ENCODE measurements at places on chromosomes 4 and X. TPM values are rescaled to one million over a fixed set of nuclear protein-coding genes. Genes with fewer than 3 reads are reported as not detected.

Gene L1CAM
- 68.8 TPM for total RNA-seq

DNA sequence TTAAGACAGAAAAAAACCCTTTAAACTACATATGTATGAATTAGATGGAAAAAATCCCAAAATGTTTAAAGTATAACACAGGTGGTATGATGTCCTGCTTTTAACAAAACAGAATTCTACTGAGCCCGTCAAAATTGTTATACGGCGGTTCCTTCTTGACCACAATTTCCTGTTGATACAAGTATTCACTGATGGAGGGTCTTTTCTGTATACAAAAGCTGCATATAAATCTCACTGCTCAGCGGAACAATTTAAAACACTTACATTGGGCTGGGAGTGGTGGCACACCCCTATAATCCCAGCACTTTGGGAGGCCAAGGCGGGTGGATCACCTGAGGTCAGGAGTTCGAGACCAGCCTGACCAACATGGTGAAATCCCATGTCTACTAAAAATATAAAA, 62.4 kb downstream of the RPS6KA3 start:
- no peaks in the 10 kb centered on the region for H3K36me3 ChIP-seq
- no peaks in the 10 kb centered on the region for H3K27me3 ChIP-seq
- DNase-seq: no peak
- H3K4me1 ChIP-seq: no peaks in the 10 kb centered on the region

DNA sequence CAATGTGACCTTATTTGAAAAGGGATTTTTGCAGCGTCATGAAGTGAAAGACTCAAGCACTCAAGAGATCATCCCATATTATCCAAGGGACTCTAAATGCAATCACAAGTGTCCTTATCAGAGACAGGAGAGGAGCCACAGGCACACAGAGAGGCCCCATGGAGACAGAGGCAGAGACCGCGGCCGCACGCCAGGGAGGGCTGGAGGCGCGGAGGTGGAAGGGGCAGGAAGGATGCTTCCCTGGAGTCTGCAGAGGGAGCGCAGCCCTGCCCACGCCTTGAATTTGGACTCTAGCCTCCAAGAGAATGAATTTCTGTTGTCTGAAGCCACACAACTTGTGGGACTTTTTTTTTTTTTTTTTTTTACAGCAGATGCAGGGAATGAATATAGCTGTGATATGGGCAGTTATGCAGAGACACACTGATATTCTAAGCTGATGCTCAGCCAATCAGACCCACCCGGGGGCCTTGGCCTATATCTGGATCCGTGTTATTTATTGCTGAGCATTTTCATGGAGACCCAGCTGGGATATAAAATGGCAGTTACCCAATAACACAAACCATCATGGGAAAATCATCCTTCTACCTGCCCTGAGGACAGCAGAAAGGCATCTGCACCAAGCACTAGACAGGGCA, 244.8 kb upstream of the PSAPL1 start:
- no peaks in the 10 kb centered on the region for H3K27me3 ChIP-seq
- no peaks in the 10 kb centered on the region for H3K4me1 ChIP-seq
- no peak overlapping the region for H3K4me3 ChIP-seq
- H3K27ac ChIP-seq: no peak overlapping the region
- no peak for DNase-seq

- no peaks in the 10 kb centered on the region for H3K4me1 ChIP-seq
- no peaks in the 10 kb centered on the region for H3K27me3 ChIP-seq
- peak overlapping the region; percentile 54 for H3K4me3 ChIP-seq
- DNase-seq: peak; percentile 53
Observed at GRCh38 chrX:40107291-40108161, 9.8 kb upstream of the BCOR start.

- no peaks in the 10 kb centered on the region for H3K27me3 ChIP-seq
- H3K4me3 ChIP-seq: no peak overlapping the region
- peak; percentile 59 for DNase-seq
- no peak overlapping the region for H3K27ac ChIP-seq
- H3K4me1 ChIP-seq: peaks cover 14% of the 10 kb centered on the region
Observed at GRCh38 chrX:97057349-97057909, 173.7 kb downstream of the RPA4 start.

Gene BEND2
- not detected for total RNA-seq

- H3K36me3 ChIP-seq: no peaks in the 10 kb centered on the region
- H3K27me3 ChIP-seq: no peaks in the 10 kb centered on the region
- H3K4me1 ChIP-seq: no peaks in the 10 kb centered on the region
- no peak overlapping the region for H3K27ac ChIP-seq
Observed at GRCh38 chr4:3406431-3406830, 35.3 kb upstream of the HGFAC start.

Gene SH2D1A
- not detected for total RNA-seq

GRCh38 chr4:156931267-156931666, 40.3 kb downstream of the PDGFC start:
- H3K27me3 ChIP-seq: no peaks in the 10 kb centered on the region
- peak overlapping the region; percentile 78 for H3K27ac ChIP-seq
- H3K36me3 ChIP-seq: no peaks in the 10 kb centered on the region
- H3K4me1 ChIP-seq: peaks cover 16% of the 10 kb centered on the region

DNA sequence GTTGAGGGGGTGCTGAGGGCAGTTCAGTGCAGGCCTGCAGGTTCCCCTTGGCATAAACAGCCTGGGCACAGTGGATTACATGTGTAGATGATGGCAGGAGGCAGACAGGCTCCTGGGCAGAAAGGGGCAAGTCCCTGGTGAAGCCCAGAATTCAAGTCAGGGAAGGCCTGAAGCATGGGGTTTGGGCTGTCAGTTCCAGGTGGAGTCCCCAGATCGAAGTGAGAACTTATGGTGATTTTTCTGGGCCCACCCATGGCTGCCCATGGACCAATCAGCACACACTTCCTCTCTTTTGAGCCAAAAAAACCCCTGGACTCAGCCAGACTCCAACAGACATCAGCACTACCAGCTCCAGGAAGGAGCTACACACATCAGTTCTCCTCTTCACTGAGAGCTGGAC, 529.1 kb downstream of the PPARGC1A start:
- H3K4me1 ChIP-seq: no peaks in the 10 kb centered on the region
- no peaks in the 10 kb centered on the region for H3K36me3 ChIP-seq
- H3K27ac ChIP-seq: no peak overlapping the region
- no peaks in the 10 kb centered on the region for H3K27me3 ChIP-seq

DNA sequence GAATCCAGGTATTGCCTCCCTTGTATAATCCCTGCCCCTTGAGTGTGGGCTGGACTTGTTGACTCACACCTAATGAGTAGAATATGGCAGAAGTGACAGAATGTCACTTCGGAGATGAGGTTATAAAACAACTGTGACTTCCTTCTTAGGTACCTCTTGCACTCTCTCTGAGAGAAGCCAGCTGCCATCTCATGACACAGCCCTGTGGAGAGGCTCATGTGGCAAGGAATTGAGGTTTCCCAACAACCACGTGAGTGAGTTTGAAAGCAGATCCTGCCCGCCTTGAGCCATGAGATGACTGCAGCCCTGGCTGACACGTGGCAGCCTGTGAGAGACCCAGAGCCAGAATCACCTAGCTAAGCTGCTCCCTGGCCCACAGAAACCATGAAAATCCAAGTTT, 13.5 kb downstream of the ASB11 start:
- no peak for DNase-seq
- no peak overlapping the region for H3K4me3 ChIP-seq
- H3K4me1 ChIP-seq: peaks cover 5% of the 10 kb centered on the region
- H3K27me3 ChIP-seq: no peaks in the 10 kb centered on the region
- H3K36me3 ChIP-seq: no peaks in the 10 kb centered on the region

Gene BMPR1B
- total RNA-seq: 3.2 TPM

- H3K27me3 ChIP-seq: no peaks in the 10 kb centered on the region
- no peak overlapping the region for H3K27ac ChIP-seq
- H3K4me3 ChIP-seq: no peak overlapping the region
- peak; percentile 21 for DNase-seq
Observed at GRCh38 chrX:132292793-132293192, 73.5 kb upstream of the RAP2C start.

Gene CTAG1B
- not detected for total RNA-seq

DNA sequence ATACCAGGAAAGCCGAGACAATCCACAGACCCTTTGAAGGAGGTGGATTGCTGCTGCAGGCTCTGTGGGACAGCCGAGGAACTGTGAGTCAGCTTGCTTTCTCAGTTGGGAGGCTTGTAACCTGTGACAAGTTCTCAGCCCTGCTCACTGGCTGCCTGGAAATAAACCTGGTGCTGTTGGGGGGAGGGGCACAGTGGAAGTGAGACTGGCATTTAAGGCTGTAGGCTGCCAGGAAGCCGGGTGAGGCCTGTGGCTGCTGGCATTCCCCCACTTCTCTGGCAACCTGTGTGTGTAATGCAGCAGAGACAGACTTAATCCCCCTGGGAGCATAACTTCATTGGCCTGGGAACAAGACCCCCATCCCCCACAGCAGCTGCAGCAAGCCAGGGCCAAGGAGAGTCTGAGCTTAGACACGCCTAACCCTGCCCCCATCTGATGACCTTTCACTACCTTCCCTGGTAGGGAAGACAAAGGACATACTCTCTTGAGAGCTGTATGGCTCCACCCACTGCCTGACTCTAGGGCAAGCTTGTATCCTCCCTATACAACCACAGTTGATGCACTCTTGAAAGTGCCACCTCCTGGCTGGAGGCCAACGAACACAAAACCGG, 64.1 kb downstream of the ALPK1 start:
- H3K36me3 ChIP-seq: no peaks in the 10 kb centered on the region
- H3K4me3 ChIP-seq: no peak overlapping the region
- no peaks in the 10 kb centered on the region for H3K27me3 ChIP-seq
- H3K4me1 ChIP-seq: no peaks in the 10 kb centered on the region
- no peak overlapping the region for H3K27ac ChIP-seq

- H3K4me3 ChIP-seq: no peak overlapping the region
- H3K4me1 ChIP-seq: no peaks in the 10 kb centered on the region
- H3K36me3 ChIP-seq: no peaks in the 10 kb centered on the region
- H3K27ac ChIP-seq: no peak overlapping the region
Observed at GRCh38 chr4:147351083-147351787, 129.7 kb upstream of the EDNRA start.

Gene PDCL2
- total RNA-seq: not detected

DNA sequence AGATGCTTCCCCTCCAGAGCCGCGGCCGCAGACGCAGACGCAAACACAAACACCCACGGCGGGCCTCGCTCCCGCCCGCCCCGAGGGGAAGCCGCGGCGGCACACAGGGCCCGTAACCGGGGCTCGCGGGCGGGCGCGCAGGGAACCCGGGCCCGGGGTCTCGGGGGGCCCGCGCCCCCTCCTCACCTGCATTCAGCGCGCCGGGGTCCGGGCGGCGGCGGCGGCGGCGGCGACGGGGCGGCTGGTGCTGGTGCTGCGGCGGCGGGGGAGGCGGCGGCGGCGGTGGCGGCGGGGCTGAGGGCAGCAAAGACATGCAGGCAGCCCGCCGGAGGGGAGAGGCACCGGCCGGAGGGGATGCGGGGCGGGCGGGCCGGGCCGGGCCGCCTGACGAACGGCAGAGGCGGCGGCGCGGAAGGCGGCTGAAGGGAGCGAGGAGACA, 255 bp upstream of the CNOT6L start:
- no peaks in the 10 kb centered on the region for H3K36me3 ChIP-seq
- no peaks in the 10 kb centered on the region for H3K27me3 ChIP-seq
- no peak for DNase-seq
- peaks cover 19% of the 10 kb centered on the region for H3K4me1 ChIP-seq

DNA sequence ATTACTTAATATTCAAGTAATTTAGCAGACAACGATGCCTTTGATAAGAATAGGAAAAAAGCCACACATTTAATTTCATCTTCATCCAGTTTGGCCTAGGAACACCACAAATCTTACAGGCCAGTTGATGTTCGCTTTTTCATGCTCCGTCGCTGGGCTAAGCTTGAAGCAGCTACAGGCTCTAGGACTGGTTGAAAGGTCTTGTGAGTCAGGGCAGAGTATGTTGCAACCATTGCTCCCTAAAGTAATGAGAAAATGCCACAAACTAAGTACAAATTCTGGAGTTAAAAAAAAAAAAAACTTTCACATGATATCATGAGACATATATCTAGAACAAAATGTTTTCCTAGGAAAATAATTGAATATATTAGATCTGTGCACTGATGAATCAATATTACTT, 123.8 kb downstream of the RPS6KA6 start:
- H3K27me3 ChIP-seq: no peaks in the 10 kb centered on the region
- H3K27ac ChIP-seq: no peak overlapping the region
- H3K36me3 ChIP-seq: no peaks in the 10 kb centered on the region

DNA sequence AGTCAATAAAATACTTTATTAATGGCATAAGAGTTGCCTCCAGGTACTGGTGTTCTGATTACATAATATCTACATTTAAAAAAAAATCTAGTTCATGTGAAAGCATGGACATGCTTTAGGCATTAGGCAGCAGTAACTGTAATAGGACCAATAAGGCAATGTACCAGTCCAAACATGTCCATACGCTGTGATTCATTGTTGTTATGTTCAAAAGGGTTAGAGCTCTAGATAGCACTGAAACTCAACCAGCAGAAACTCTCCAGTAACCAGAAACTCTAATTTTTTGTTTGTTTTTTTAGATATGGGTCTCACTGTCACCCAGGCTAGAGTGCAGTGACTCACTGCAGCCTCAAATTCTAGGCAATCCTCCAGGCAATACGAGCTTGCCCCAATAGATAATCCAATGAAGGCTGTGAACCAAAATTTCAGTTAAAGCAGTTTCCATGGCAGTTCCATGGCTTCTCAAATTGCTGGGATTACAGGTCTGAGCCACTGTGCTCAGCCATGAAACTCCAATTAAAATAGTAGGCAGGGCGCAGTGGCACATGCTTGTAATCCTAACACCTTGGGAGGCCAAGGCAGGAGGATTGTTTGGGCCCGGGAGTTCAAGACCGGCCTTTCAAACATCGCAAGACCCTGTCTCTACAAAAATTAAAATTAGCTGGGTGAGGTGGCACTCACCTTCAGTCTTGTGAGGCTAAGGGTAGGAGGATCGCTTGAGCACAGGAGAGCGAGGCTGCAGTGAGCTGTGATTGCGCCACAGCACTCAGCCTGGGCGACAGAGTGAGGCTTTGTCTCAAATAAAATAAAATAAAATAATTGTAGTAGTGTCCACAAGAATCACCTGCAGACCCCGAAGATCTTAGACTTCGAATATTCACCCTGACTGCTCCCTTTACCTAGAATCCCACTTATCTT, 36.3 kb downstream of the MGARP start:
- H3K27ac ChIP-seq: peak overlapping the region; percentile 43
- H3K27me3 ChIP-seq: no peaks in the 10 kb centered on the region
- peak; percentile 81 for DNase-seq
- peaks cover 11% of the 10 kb centered on the region for H3K4me1 ChIP-seq

DNA sequence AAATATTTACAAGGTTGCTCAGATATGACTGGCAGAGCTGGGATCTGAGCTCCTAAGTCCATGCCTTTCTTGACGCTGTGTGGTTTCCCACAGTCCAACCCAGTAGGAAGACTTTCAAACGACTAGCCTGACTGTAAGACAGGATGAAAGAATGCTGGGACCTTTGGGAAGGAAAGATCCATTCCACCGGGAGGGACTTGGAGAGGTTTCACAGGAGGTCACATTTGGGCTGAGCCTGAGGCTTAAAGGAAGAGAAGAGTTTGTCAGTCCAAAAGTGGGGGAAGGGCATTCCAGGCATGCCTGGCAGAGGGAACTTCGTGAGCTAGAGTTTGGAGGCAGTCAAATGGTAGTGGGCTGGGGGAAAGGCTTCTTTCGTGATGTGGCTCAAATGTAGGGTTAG, 1.5 kb downstream of the STARD8 start:
- DNase-seq: no peak
- no peak overlapping the region for H3K4me3 ChIP-seq
- H3K36me3 ChIP-seq: no peaks in the 10 kb centered on the region
- H3K27ac ChIP-seq: no peak overlapping the region
- H3K27me3 ChIP-seq: peaks cover 9% of the 10 kb centered on the region

All from PC-9 (cell line).